Lower lobe of right lung (tissue), 2 donors: ENCODE measurements at places on chromosomes 12 and 14. TPM values are rescaled to one million over a fixed set of nuclear protein-coding genes. Genes with fewer than 3 reads are reported as not detected.

GRCh38 chr14:31083781-31084180 is 57.6 kb upstream of the STRN3 start:
- DNase-seq: no peak
- H3K27ac ChIP-seq: no peak overlapping the region
- no peaks in the 10 kb centered on the region for H3K27me3 ChIP-seq
- H3K4me1 ChIP-seq: no peaks in the 10 kb centered on the region
- H3K36me3 ChIP-seq: peaks cover 11% of the 10 kb centered on the region
- H3K4me3 ChIP-seq: no peak overlapping the region

- H3K27ac ChIP-seq: peak overlapping the region; percentile 72
- DNase-seq: peak; percentile 40
- no peaks in the 10 kb centered on the region for H3K36me3 ChIP-seq
- peak overlapping the region; percentile 58 for H3K4me3 ChIP-seq
- no peaks in the 10 kb centered on the region for H3K4me1 ChIP-seq
- peaks cover 54% of the 10 kb centered on the region for H3K27me3 ChIP-seq
These were observed 1.4 kb upstream of the DIO3 start for GRCh38 chr14:101559624-101560533.

SPIC gene
- not detected for total RNA-seq

DNA sequence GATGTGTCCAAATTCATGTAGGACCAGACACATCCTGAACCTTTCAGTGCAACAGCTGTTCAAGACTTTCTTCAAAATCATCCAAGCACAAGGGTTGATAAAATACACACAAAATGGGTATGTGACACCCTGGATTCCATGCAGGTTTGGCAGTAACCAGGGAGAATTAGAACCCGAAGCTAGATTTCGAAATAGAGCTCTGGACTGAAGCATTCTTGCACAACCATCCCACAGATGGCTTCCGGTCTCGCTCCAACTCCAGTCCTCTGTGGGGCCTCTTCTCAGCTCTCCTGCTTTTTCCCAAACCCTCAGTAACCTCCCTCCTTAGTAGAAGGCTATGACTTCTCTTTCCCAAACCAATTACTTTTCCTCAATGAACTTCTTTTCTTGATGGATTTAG is 171.3 kb downstream of the TTC7B start:
- no peaks in the 10 kb centered on the region for H3K27me3 ChIP-seq
- DNase-seq: no peak
- H3K4me3 ChIP-seq: no peak overlapping the region
- H3K4me1 ChIP-seq: peaks cover 40% of the 10 kb centered on the region

GRCh38 chr14:50667684-50667995 is 466 bp downstream of the SAV1 start:
- H3K36me3 ChIP-seq: peaks cover 6% of the 10 kb centered on the region
- peak overlapping the region; percentile 89 for H3K4me3 ChIP-seq
- no peak for DNase-seq

GRCh38 chr14:48005986-48006385 is 330.6 kb upstream of the MDGA2 start:
- H3K27me3 ChIP-seq: no peaks in the 10 kb centered on the region
- H3K4me1 ChIP-seq: no peaks in the 10 kb centered on the region
- H3K4me3 ChIP-seq: no peak overlapping the region
- H3K36me3 ChIP-seq: no peaks in the 10 kb centered on the region

DNA sequence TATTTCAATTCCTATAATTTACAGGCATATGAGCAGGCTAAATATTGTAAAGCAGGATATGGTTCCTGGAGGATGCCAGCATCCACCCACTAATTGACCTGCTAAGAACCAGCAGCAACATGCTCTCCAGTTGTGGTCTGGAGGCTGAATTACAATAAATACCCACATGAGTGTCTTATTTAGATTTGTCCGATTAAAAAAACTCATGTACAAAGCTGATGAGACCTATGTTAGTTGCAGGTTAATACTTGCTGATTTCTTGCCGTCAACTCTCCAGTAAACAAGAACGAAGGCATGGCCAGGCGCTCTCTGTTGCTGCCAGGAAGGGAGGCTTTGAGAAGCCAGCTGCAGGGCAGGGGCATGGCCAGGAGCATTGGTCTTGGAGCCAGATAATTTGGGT is 169.3 kb upstream of the PRICKLE1 start:
- peaks cover 10% of the 10 kb centered on the region for H3K4me1 ChIP-seq
- no peak overlapping the region for H3K4me3 ChIP-seq

DNA sequence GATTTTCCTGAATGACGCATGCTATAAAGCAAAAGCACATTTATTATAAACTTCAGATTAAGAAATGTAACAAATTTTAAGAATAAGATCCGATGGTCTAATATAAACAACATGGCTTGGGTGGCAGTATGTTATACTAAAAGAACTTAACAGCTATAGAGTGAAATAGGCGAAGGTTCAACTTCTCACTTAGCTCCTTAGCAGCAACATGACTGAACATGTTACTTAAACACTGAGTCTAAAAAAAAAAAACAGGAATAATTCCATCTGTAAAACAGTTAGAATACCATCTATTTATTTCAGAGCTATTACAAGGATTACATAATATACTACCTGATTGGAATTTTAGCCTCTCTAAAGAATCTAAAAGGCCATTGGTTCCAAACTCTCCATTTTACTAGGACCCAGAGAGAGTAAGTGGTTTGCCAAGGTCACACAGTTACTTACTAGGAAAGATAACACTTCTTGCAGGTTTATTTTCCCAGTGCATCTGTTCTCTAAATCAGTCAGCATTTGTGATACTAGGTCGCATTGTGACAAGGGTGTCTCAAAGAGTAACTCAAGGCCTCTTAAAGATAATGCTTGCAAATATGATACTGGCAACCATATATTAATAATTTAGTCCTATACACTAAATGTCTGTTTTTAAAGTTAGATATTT is 14.8 kb downstream of the OSBPL8 start:
- no peak overlapping the region for H3K4me3 ChIP-seq
- peaks cover 17% of the 10 kb centered on the region for H3K4me1 ChIP-seq
- no peak overlapping the region for H3K27ac ChIP-seq
- DNase-seq: no peak
- no peaks in the 10 kb centered on the region for H3K27me3 ChIP-seq
- no peaks in the 10 kb centered on the region for H3K36me3 ChIP-seq

SERPINA9 gene
- total RNA-seq: not detected

DNA sequence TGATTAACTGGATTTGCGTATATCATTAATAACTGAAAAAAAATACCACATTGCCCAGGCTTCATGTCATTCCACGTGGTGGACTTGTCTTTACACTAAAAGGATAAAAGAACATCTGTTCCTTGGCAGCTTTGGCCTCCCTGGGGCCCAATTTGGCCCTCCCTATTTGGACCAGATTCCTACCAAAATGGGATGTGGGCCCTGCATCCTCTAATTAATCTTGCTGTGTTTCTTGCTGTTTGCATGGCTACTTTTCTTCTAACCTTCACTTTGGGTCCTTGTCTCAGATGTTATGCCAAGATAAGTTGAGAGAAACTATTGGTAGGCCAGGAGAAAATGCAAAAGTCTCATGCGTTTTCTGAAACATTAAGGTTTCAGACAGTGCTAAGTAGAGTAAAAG is 57.5 kb downstream of the PTHLH start:
- H3K27ac ChIP-seq: no peak overlapping the region
- H3K4me1 ChIP-seq: no peaks in the 10 kb centered on the region
- no peak for DNase-seq
- no peaks in the 10 kb centered on the region for H3K36me3 ChIP-seq
- no peak overlapping the region for H3K4me3 ChIP-seq
- H3K27me3 ChIP-seq: no peaks in the 10 kb centered on the region

DNA sequence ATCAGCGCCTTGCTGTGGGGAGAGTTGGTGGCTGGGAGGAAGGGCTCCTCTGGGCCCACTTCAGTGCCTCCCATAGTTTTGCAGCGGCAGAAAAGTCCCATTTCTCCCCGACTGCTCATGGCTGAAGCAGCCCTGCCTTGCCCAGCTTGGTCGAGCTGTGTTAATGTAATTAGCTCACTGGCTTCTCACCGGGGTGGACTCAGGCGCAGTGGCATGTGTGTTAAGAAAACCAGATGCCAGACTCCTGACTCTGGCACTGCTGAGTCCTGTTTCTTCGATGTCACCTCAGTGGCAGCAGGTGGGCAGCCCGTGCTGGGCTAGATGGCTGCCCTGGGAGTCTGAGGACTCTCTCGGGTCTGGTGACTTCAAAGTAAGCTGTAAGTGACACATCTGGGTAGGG is 47.4 kb downstream of the CHST11 start:
- no peak overlapping the region for H3K27ac ChIP-seq
- H3K27me3 ChIP-seq: no peaks in the 10 kb centered on the region
- H3K4me3 ChIP-seq: no peak overlapping the region
- H3K4me1 ChIP-seq: peaks cover 15% of the 10 kb centered on the region

GRCh38 chr14:24364841-24365240 is 3.1 kb upstream of the NFATC4 start:
- no peak for DNase-seq
- peaks cover 31% of the 10 kb centered on the region for H3K4me1 ChIP-seq
- H3K27ac ChIP-seq: peak overlapping the region; percentile 85
- H3K36me3 ChIP-seq: no peaks in the 10 kb centered on the region
- no peak overlapping the region for H3K4me3 ChIP-seq
- peaks cover 17% of the 10 kb centered on the region for H3K27me3 ChIP-seq

DNA sequence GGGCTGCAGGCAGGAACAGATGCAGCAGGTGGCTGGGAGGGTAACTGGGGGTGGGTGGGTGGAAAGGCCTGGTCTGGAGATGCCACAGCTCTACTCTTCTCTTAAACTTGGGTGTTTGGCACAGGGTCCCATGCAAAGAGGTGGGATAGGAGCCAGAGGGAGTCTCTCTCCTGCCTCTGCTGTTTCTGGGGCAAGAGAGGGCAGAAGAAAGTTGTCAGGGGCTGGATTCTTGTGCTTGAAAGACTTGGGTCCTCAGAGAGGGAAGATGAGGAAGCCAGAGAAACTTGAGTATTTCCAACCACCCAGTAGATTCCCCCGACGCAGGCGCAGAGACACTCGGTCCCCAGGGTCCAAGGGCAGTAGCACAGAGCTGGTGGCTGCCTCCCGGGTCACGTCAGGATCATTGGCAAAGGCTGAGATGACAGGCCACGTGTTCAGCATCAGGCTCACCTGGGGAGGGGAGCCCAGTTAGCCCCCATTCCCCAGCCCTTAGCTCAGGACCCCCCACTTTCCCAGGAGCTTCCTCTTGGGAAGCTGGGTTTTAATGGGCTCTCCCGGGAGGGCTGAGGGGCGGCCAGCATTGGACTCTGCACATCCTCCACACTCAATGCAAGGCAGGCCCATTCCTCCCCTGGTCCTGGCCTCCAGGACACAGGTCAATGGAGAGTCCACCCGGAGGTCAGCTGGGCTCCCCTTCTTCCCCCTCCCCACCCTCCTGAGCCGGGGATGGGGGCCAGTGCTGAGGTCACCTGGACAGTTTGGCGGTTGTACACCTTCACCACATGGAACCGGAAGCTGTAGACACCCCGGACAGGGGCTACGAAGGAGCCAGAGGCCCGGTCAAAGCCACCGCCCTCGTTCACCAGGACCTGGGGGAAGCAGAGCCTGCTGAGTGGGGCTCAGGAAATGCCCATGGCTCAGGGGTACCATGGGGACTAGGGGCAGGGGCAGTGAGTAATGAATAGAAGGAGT is 1.6 kb downstream of the CBLN3 start:
- DNase-seq: no peak
- H3K4me1 ChIP-seq: peaks cover 58% of the 10 kb centered on the region
- no peak overlapping the region for H3K27ac ChIP-seq
- no peaks in the 10 kb centered on the region for H3K27me3 ChIP-seq

GRCh38 chr14:36570065-36570464 is 12.3 kb downstream of the NKX2-8 start:
- H3K27ac ChIP-seq: no peak overlapping the region
- no peaks in the 10 kb centered on the region for H3K27me3 ChIP-seq
- H3K36me3 ChIP-seq: no peaks in the 10 kb centered on the region
- H3K4me3 ChIP-seq: no peak overlapping the region
- no peak for DNase-seq
- H3K4me1 ChIP-seq: no peaks in the 10 kb centered on the region

- no peak overlapping the region for H3K4me3 ChIP-seq
- H3K27ac ChIP-seq: no peak overlapping the region
- DNase-seq: no peak
These were observed 46.5 kb upstream of the TSPAN11 start for GRCh38 chr12:30880061-30880460.

DNA sequence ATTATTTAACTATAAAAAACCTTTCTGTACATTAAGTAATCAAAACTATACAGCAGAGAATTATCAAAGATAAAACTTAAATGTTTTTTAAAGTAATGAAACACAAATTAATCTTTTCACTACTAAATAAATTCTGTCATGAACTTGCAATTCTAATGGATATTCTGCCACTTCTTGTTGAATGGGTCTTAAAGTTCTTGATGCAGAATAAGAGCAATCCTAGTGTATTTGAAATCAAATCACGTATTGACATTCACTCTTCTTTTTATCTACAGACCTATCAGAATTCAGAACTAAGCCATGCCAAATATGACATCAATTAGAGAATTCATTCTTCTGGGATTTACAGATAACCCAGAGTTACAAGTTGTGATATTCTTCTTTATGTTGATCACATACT is at the start of gene OR6C65:
Gene OR6C65 (plus strand): TSS at position 301 of the 400 bp plus-strand sequence. CDS start 0 bp downstream, at position 301.
- H3K4me1 ChIP-seq: no peaks in the 10 kb centered on the region
- H3K36me3 ChIP-seq: no peaks in the 10 kb centered on the region
- no peak for DNase-seq
- no peak within 1 kb of the TSS for H3K27ac ChIP-seq
- H3K4me3 ChIP-seq: no peak within 1 kb of the TSS

AQP2 gene
- total RNA-seq: not detected

GRCh38 chr12:103802586-103802886 is 38.5 kb downstream of the NT5DC3 start:
- H3K27me3 ChIP-seq: no peaks in the 10 kb centered on the region
- no peak overlapping the region for H3K4me3 ChIP-seq
- no peak for DNase-seq
- H3K4me1 ChIP-seq: peaks cover 48% of the 10 kb centered on the region

- peaks cover 7% of the 10 kb centered on the region for H3K27me3 ChIP-seq
- no peak overlapping the region for H3K4me3 ChIP-seq
- no peak overlapping the region for H3K27ac ChIP-seq
- H3K36me3 ChIP-seq: no peaks in the 10 kb centered on the region
- no peaks in the 10 kb centered on the region for H3K4me1 ChIP-seq
These were observed 64.4 kb upstream of the FZD10 start for GRCh38 chr12:130097798-130098255.

DNA sequence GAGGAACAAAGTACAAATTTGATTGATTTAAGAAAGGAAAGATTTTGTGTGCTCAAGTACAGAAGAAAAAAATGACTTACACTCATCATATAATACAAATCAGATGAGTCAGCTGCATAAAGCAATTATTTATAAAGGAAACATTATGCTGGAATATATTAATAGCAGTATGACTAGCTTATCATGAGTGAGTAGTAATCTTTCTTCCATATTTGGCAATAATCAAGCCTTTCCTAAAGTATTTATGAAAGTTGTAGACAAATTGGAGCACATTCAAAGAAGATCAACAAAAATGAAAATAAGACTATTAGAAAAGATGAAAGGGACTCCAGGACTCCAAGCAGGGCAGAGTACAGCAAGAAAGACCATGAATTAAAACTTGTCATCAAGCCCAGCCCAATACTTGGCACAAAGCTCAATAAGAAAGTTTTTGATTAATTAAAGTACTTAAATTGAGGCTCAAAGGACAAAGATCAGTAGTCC is 32.8 kb downstream of the CCER1 start:
- no peaks in the 10 kb centered on the region for H3K36me3 ChIP-seq
- H3K27me3 ChIP-seq: no peaks in the 10 kb centered on the region
- no peaks in the 10 kb centered on the region for H3K4me1 ChIP-seq
